ENCODE measurements at places on chromosomes 6 and 20. TPM values are rescaled to one million over a fixed set of nuclear protein-coding genes. Genes with fewer than 3 reads are reported as not detected.

GSTA2 gene
- 24.0 TPM for polyA plus RNA-seq

NINL gene
- polyA plus RNA-seq: 30.9 TPM

TMEM170B gene
- polyA plus RNA-seq: 4.7 TPM

CDSN gene
- not detected for polyA plus RNA-seq

WFDC12 gene
- polyA plus RNA-seq: not detected

EYS gene
- polyA plus RNA-seq: 0.76 TPM

C20orf144 gene
- 0.34 TPM for polyA plus RNA-seq

BCAS1 gene
- polyA plus RNA-seq: 29.2 TPM

USP49 gene
- 5.3 TPM for polyA plus RNA-seq

PDRG1 gene
- polyA plus RNA-seq: 15.5 TPM

SGK2 gene
- polyA plus RNA-seq: 21.9 TPM

- H3K27ac ChIP-seq: no peak overlapping the region
- H3K4me1 ChIP-seq: no peaks in the 10 kb centered on the region
- no peak overlapping the region for H3K4me3 ChIP-seq
- no peak for DNase-seq
- no peaks in the 10 kb centered on the region for H3K36me3 ChIP-seq
- H3K27me3 ChIP-seq: no peaks in the 10 kb centered on the region
Measured at GRCh38 chr6:4800662-4801061, 24.5 kb downstream of the CDYL start.

GRCh38 chr6:137522198-137522798, 28.1 kb upstream of the OLIG3 start:
- H3K27ac ChIP-seq: no peak overlapping the region
- H3K36me3 ChIP-seq: no peaks in the 10 kb centered on the region
- H3K4me1 ChIP-seq: no peaks in the 10 kb centered on the region
- no peak for DNase-seq

DNA sequence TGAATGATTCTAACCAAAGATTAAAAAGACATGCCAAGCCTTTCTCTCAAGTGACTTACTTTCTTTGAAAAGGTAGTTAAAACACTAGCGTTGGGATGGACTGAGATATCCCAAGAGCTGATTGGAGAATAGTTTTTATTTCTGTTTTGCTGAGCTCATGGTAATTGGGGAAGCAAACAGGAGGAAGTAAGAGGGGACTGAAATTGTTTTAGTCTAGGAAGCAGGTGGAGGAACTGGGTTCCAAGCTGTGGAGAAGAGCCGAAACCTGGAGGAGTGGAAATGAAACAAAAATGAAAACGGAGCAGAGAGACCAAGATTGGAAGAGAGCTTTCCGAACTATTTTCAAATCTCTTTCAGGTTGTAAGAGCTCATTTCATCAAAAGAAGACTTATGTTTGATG, 59.9 kb upstream of the TENT5A start:
- H3K27ac ChIP-seq: no peak overlapping the region
- H3K36me3 ChIP-seq: no peaks in the 10 kb centered on the region
- H3K27me3 ChIP-seq: no peaks in the 10 kb centered on the region
- H3K4me1 ChIP-seq: no peaks in the 10 kb centered on the region
- H3K4me3 ChIP-seq: no peak overlapping the region

GRCh38 chr6:61622601-61623000, 663.4 kb downstream of the KHDRBS2 start:
- no peaks in the 10 kb centered on the region for H3K36me3 ChIP-seq
- H3K27ac ChIP-seq: no peak overlapping the region
- H3K27me3 ChIP-seq: no peaks in the 10 kb centered on the region
- H3K4me1 ChIP-seq: no peaks in the 10 kb centered on the region
- no peak for DNase-seq

- DNase-seq: no peak
- H3K4me3 ChIP-seq: no peak overlapping the region
- H3K36me3 ChIP-seq: no peaks in the 10 kb centered on the region
- no peaks in the 10 kb centered on the region for H3K27me3 ChIP-seq
- peaks cover 26% of the 10 kb centered on the region for H3K4me1 ChIP-seq
Measured at GRCh38 chr6:167122041-167122826, 662 bp upstream of the CCR6 start.

- no peak for DNase-seq
- no peaks in the 10 kb centered on the region for H3K27me3 ChIP-seq
- no peak overlapping the region for H3K27ac ChIP-seq
- H3K4me1 ChIP-seq: peaks cover 28% of the 10 kb centered on the region
- H3K36me3 ChIP-seq: no peaks in the 10 kb centered on the region
Measured at GRCh38 chr6:41439524-41440418, 104.4 kb downstream of the NCR2 start.

- no peaks in the 10 kb centered on the region for H3K27me3 ChIP-seq
- no peak for DNase-seq
- H3K36me3 ChIP-seq: peaks cover 3% of the 10 kb centered on the region
- H3K4me3 ChIP-seq: no peak overlapping the region
Measured at GRCh38 chr6:75800708-75801505, 51.9 kb downstream of the MYO6 start.

GRCh38 chr20:20426655-20426907, 58.7 kb downstream of the INSM1 start:
- H3K36me3 ChIP-seq: peaks cover 4% of the 10 kb centered on the region
- no peak overlapping the region for H3K27ac ChIP-seq
- no peak overlapping the region for H3K4me3 ChIP-seq
- no peak for DNase-seq
- H3K4me1 ChIP-seq: no peaks in the 10 kb centered on the region

DNA sequence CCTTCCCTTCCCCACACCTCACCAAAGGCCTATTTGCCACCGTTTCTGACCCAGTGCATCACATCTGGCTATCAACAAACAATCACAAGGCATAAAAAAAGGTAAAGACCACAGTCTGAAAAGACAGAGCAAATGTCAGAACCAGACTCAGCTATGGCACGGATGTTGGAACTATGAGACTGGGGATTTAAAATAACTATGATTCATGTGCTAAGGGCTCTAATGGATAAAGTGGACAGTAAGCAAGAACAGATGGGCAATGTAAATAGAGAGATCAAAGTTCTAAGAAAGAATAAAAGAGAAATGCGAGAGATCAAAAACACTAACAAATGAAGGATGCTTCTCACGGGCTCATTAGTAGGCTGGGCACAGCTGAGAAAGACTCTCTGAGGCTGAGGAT, 99.5 kb downstream of the LAMP5 start:
- peaks cover 3% of the 10 kb centered on the region for H3K4me1 ChIP-seq
- H3K27me3 ChIP-seq: no peaks in the 10 kb centered on the region
- no peaks in the 10 kb centered on the region for H3K36me3 ChIP-seq
- no peak for DNase-seq
- H3K4me3 ChIP-seq: no peak overlapping the region
- no peak overlapping the region for H3K27ac ChIP-seq

DNA sequence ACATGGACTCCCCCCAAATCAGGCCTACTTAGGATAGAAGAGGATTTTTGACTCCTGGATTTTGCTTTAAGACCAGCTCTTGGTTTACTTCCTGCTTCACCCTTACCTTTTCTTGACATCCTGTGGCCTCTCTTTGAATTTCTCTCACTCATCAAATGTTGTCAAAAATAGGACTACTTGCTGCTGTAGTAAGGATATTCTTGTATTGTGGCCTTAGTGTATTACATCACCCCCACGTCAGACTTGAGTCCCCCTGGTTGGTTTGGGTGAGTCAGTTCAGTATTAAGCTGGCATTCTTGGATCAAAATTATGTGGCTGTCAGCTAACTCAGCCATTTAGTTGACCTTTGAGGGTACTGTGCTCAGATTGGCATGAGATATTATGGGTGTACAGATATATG, 1.1 kb downstream of the TPX2 start:
- no peak overlapping the region for H3K27ac ChIP-seq
- H3K27me3 ChIP-seq: no peaks in the 10 kb centered on the region
- peak overlapping the region; percentile 76 for H3K4me3 ChIP-seq
- no peaks in the 10 kb centered on the region for H3K36me3 ChIP-seq
- peak; percentile 27 for DNase-seq

- no peak overlapping the region for H3K27ac ChIP-seq
- H3K36me3 ChIP-seq: no peaks in the 10 kb centered on the region
- H3K4me3 ChIP-seq: no peak overlapping the region
- no peak for DNase-seq
- H3K4me1 ChIP-seq: no peaks in the 10 kb centered on the region
- H3K27me3 ChIP-seq: no peaks in the 10 kb centered on the region
Measured at GRCh38 chr20:22974354-22974753, 60.8 kb upstream of the SSTR4 start.

DNA sequence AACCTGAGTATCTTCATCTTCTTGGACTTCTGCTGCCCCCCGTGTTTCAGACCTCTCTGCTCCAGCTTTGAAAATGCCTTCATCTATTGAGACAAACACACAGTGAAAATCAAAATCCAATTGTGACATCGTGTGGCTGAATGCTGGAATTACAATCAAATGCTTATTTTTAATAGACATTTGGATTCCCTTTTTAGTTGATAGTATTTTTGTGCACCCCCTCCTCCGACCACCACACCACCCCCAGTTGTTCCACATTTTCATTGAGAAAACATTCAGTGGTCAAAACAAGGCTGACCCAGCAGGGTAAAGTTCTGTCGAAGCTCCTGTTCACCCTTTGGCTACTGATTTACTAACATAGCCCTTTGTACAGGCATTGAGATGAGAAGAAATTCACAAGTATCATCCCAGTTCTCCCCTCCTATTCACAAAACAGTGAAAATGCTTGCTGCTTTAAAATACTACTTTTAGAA, 79.0 kb downstream of the NRSN1 start:
- H3K4me1 ChIP-seq: peaks cover 3% of the 10 kb centered on the region
- DNase-seq: no peak
- H3K27ac ChIP-seq: peak overlapping the region; percentile 18
- H3K36me3 ChIP-seq: no peaks in the 10 kb centered on the region
- no peaks in the 10 kb centered on the region for H3K27me3 ChIP-seq

DNA sequence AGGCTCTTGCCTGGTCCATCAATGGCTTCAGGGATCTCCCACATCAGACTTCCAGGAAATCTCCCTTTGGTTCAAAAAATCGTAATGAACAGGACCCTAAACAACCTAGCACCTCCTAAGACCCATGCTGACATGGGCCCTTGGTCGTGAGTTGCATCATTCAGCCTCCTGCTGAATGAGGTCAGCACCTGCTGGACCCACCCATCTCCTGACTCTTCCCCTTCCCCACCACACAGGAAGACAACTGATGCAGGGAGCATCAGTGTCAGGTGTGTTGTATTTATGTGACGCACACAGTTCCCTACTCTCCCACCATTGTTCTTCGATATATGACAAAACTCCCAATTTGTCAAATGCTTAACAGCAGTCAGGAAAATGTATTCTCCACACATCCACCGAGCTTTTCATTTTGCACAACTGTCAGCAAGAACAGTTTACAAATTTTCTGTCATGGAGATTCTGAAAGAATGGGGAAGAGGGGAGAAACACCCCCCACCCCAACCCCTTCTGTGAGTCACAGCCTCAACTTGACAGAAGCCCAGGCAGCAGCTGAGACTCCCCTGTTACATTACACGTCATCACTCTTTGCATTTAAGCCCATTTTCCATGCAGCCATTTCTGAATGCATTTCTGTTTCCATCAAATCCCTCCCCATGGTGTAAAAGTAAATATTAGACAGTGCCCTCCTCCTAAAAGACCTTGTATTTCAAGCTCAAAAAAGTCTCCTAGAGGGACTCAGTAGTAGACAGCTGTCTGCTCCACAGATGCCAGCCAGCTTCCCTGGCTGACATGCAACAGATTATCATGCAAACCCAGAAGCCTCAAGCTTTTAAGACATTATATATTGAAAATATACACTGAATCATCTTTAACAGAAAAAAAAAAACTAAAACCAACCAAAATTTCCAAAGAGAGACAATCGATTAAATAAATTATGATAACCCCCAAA, 577.5 kb downstream of the PTPRT start:
- no peak overlapping the region for H3K4me3 ChIP-seq
- no peak overlapping the region for H3K27ac ChIP-seq
- H3K27me3 ChIP-seq: no peaks in the 10 kb centered on the region
- H3K36me3 ChIP-seq: no peaks in the 10 kb centered on the region
